ENCODE measurements at places on chromosomes 2 and 18. TPM values are rescaled to one million over a fixed set of nuclear protein-coding genes. Genes with fewer than 3 reads are reported as not detected.

DNA sequence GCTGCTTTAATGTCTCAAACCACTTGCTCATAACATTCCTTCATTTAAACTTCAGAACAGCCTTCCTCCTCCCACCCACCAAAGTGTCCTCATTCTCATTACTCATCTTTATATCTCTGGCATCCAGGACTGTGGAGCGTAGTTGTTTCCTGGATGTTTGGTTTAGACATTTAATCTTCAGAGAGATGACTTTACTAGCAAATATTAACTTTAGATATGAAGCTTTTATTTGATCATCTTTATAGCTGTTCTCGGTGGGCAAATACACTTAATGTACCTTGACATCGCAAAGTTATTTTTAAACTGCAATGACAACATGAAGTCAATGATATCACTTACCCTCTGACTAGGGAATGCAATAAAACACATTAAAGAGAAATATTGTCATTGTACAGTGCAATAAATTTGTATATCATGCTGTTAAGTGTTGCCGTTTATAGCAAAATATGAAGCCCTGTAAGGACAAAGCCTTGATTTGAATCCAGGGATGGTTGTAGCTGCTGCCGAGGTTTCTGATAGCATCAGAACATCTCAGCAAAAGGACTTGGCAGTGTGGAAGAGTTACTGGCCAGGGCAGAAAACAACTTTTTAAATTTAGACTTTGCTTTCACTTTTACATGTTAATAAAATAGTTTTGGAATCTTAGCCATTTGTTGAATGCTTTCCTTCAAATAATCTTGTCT lies 4.6 kb upstream of the LAMA3 start:
- DNase-seq: no peak

XPO1 gene
- polyA plus RNA-seq: 92.6 TPM

DNA sequence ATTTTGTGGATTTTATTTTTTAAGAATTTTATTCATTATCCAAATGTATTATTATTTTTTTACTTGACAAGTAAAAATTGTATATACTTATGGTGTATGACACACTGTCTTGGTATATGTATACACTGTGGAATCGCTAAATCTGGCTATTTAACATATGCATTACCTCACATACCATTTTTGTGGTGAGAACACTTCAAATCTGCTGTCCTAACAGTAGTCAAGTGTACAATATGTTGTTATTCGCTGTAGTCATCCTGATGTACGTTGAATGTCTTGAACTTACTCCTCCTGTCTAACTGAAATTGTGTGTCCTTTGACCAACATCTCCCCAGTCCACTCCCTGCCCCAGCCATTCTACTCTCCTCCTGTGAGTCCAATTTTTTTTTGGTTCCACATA lies 153.2 kb upstream of the PTPRM start:
- no peak for DNase-seq

LONRF2 gene
- polyA plus RNA-seq: 0.83 TPM

DNA sequence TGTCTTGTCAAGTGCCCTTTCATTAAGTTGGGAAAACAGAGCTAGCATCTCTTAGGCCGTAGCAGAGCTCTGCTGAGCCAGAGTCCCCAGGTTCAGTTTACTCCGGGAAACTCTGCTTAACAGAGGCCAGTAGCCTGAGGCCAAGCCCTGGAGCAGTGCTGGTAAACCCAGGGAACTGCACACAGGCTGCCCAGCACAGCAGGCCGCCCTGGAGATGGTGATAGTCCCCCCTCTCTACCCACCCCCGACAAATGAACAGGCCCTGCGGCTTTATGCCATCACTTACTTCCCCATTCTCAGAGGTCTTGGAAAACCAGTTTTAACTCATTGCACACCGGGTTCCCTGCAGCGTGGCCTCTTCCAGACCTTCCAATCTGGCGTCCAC lies 3.5 kb downstream of the CNNM4 start:
- DNase-seq: no peak

- no peak for DNase-seq
Measured at GRCh38 chr18:33557706-33558105, 20.3 kb upstream of the ASXL3 start.

DNA sequence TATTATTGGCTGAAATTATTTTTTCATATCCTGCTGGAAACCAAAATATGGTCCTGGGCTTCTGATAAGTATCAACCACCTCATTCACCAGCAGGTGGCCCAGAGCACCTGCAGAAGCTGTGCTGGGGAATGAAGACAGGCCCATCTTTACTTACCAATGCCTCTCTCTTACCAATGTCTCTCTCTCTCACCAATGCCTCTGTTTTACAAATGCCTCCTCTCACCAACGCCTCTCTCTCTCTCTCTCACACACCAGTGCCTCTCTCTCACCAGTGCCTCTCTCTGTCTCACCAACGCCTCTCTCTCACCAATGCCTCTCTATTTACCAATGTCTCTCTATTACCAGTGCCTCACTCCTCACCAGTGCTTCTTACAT lies 2.3 kb upstream of the MAL start:
- no peak for DNase-seq

DNA sequence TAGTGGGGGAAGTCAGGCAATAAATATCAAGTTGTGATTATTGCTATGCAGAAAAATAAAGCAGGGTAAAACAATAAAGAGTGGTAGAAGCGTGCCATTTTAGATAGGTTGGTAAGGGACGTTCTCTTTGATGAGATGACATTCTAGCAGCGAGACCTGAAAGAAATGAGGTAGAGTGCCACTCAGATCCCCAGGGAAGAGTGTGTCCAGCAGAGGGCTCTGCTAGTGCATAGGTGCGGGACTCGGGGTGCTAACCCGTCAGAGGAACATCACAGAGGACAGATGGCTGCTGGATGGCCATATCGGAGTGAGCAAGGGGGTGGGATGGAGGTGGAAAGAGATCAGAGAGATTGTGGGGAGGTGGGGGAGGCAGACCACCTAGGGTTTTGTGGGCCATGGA lies 16.3 kb upstream of the GTF2A1L start:
- no peak for DNase-seq

GRCh38 chr2:233009661-233010060 lies 3.4 kb downstream of the NGEF start:
- no peak for DNase-seq

DNA sequence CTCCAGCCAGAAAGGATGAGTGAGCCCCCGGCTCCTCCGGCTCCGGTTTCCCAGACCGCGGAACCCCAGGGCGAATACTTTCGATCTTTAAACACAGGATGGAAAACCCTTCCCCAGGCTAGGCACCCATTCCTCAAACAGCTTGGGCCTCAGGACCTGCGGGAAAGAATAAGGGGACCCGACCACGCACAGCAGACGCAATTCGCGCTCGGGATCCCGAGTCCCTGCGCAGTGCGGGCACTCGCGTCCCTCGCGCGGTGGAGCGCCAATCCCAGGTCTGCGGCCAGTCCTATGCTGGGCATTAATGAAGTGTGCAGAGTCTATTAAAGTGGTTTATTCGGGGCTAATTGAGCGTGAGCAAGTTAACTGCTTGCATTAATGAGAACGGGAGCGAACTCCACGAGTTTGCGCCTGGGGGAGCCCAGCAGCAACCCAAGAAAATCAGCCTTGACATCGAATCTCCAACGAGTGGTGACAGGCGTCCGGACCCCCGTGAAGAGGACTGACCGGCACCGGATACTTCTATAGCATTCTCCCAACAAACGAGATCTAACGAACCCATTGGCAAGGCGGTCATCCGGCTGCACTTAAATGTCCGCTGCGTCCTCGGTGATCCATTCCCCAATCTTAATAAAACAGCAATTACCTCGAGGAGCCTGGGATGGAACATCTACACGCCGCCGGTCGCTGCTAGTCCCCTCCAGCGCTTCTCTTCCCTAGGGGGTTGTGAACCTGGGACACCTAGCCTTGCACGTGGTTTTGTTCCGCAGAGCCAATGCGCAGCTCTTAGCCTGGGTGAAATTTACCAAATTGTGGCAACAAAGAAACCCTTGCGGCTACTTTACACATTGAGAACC lies 1.6 kb downstream of the OSR1 start:
- DNase-seq: no peak

DNA sequence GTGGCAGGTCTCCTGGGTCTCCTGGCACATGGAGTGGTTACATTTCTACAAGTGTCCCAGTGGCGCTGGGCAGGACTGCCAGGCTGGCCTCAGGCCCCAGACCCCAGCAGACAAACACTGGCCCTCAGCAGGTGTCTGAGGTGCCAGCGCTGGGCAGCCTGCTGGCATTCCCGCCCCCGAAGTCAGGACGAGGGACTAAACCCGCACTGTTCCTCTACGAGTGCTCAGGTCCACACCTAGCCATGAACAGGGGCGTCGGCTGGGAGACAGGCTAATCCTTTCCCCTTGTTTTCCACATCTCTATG lies 12.8 kb downstream of the SNED1 start:
- no peak for DNase-seq

SAG gene
- not detected for polyA plus RNA-seq

CD8B2 gene
- polyA plus RNA-seq: not detected

DNA sequence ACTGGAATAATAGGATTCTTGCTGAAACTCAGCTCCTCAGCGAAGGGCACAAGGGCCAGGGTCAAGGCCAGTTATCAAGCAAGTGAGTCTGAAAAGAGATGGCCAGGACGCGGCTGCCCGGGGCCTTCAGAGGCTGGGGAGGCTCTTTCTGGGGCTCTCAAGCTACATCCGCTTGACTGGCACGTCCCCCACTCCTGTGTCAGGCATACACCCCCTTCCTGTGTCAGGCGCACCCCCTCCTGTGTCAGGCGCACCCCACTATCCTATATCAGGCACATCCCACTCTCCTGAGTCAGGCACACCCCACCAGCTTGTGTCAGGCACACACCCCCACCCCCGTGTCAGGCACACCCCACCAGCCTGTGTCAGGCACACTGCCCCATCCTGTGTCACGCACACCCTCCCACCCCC lies 91.8 kb downstream of the TPO start:
- DNase-seq: no peak

GRCh38 chr18:50578651-50579050 lies 18.8 kb downstream of the MAPK4 start:
- no peak for DNase-seq

GRCh38 chr2:39686456-39686855 lies 20.7 kb downstream of the TMEM178A start:
- no peak for DNase-seq

- DNase-seq: no peak
Measured at GRCh38 chr2:196295005-196295404, 123.6 kb upstream of the STK17B start.

DNA sequence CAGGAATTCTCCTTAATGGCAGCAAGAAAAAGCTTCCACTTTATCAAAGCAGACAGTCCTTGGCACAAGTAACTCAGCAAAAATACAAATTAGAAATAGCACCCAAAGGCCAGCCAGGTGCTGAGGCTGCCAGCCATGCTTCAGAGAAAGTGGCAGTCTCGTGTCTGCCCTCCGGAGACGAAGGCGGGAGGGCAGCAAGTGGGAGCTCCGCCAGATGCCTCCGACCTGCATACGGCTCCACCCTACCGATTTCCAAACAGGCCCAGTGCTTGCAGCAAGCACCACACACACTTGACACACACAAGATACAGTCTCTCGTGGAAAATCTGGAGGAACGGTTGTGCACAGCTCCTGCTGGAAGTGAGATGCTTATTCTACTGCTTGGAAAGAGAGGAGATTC lies 134.9 kb upstream of the REV1 start:
- DNase-seq: no peak

DNA sequence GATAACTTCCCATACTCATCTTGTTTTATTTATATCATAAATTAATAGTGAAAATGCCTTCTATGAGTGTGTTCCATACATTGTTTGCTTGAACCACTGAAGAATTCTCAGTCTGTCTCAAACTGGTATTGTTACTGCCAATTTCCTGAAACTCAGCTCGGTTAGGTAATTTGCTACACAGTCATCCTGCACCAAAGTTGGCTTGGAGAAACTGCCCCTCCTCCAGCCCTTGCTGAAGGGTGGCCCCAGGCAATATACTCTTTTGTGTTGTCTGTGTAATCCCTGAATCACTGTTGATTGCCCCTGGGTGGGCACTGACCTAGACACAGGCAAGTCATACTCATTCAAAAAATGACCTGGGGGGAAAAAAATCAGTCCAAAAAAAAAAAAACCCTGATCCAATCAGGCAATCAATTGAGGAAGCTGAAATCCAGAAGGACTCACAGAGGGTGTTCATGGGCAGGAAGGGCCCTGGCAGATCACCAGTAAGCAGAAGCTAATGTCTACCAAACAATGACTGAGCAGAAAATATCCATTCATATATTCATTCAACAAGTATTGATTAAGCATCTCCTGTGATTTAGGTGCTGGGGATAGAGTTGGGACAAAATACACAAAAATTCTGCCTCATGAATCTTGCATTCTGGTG lies 3.8 kb upstream of the SESTD1 start:
- no peak for DNase-seq

Measured in AG04450 (cell line).